ENCODE measurements at places on chromosomes 12 and 14.

DNA sequence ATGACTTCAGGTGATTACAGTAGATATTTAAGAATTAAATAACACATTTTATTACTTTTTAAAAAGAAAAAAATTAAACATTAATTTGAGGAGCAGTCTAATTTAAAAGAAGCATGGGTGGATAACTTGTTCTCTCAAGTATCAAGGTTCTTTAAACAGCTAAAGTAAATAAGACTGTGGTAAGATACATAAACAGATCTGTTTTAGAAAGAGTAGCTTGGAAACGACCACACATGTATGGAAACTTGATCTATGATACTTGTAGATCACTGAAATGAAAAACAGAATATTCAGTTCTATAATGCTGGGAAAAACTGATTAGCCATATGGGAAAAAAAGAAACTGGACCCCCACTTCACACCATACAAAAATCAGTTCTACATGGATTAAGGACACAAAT, 36.0 kb downstream of the TC2N start:
- no peak for DNase-seq

DNA sequence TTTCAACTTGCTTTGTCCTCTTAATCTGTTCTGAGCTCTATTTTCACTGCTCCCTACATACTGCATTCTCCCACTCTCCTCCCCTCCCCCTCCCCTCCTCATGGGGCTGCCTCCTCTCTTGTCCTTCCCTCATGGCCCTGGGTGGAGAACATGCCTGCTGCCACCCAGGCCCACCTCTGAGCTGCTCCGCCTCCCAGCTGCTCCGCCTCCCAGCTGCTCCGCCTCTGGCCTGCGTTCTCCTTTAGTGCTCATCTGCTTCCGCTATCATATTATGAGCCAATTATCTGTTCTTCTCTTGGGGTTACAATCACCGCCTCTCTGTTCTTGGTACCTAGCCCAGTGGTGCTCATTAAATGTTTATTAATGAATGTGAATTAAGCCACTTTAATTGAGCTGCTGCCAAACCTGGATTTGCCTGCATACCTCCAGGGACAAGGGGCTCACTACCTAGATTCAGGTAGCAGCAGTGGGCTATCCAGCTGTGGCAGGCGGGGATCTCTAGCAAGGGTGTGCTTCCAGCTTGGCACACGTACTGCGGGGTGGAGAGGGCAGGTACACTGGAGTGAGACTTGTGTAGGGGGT, 32.0 kb upstream of the FAM181A start:
- no peak for DNase-seq

DNA sequence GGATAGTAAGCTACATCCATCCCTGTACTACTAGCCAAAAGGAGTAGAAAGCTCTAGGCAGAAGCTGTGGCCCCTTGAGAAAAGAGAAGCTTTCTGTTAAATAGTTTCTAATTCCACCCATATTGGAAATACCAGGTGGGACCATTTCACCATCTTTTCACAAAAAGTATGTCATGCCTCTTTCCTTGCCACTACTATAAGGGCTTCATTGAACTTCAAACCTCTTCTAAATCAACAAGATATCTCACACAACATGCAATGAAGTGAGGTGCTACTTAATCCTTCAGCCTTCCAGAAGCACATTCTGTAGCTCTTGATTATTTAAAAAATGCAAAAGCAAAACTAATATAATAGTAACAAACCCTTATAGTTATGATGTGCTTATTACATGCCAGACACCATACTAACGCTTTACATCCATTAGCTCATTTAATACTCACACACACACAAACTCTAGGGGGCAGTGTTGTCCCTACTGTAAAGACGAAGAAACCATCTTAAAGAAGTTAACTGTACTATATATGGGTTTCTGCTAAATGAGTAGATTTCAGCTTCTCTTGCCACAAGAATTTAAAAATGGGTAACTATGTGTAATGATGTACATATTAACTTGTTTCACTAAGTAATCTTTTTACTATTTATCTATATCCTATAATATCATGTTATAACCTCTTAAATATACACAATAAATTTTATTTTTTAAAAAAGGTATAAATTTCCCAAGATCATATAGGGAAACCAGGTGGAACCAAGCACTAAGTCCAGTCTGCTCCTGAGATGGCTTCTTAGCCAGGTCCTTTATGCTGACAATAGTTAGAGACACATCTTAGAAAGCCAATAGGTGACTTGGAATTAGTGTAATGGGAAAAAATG, 124.4 kb downstream of the RPS29 start:
- DNase-seq, result peak; percentile 18

GRCh38 chr14:63308723-63309317, 9.9 kb downstream of the GPHB5 start:
- no peak for DNase-seq

DNA sequence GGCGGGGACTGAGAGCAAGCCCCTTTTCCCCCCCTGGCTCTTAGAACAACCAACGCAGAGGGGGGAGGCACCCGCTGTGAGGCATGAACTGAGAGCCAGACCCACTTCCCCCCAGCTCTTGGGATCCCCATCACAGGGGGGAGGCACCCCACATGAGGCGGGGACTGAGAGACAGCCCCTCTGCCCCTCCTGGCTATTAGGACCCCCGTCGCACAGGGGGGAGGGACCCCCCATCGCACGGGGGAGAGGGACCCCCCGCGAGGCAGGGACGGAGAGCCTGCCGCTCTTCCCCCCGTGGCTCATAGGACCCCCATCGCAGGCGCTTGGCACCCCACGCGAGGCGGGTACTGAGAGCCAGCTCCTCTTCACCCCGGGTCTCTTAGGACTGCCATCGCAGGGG, 195.8 kb upstream of the PZP start:
- DNase-seq, result no peak

GRCh38 chr12:102958073-102958829, 777 bp downstream of the ASCL1 start:
- DNase-seq, result no peak

DNA sequence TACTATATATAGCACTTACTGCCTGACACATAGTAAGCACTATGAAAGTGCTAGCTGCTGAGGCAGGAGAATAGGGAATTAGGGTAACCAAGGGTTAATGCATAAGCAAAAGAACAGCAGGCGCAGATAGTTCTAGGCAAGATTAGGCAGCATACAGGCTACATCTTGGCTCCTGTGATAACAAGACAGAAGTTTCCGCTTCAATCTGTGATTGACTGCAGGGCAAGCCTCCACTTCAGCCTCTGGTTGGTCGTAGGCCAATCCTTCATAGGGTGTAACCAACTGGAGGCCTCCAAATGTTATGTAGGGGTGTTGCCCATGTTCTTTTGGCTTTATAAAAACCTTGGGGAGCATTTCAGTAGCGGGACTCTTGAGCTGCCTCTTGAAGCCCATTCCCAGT, 46.9 kb downstream of the KLHL28 start:
- DNase-seq, result no peak

DNA sequence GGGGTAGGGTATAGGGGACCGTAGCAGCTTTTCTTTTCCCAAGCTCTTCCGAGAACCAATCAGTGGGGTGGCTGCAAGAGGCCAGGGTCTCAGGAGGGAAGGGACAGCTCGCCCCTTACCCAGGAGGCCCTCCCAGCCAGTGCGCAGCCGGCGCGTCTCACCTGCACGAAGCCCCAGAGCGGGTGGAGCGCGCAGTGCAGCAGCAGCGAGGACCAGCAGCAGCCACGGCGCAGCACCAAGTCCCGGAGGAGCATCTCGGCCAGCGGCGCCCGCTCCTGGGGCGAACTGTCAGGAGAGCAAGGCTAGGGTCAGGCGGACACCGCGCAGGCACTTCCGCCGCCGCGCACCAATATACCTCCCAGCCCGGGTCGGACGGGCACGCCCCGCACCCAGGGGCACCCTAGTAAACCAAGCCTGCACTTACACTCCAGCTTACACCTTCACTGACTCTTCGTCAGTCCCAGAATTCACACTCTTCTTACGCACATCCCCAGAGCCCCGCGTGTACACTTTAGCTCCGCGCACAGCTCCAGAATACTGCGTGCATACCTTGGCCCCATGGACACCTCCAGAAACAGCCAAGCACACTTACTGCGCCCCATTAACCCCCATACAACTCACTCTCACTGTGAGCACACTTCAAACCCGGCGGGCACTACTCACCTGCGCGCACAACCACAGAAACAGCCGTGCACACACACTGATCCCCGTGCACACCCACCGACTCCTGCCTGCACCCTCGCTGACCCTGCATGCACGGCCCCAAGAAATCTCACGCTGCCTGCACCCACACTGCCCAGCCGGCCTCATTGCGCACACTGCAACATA, 606 bp downstream of the PRIMA1 start:
- DNase-seq, result no peak

DNA sequence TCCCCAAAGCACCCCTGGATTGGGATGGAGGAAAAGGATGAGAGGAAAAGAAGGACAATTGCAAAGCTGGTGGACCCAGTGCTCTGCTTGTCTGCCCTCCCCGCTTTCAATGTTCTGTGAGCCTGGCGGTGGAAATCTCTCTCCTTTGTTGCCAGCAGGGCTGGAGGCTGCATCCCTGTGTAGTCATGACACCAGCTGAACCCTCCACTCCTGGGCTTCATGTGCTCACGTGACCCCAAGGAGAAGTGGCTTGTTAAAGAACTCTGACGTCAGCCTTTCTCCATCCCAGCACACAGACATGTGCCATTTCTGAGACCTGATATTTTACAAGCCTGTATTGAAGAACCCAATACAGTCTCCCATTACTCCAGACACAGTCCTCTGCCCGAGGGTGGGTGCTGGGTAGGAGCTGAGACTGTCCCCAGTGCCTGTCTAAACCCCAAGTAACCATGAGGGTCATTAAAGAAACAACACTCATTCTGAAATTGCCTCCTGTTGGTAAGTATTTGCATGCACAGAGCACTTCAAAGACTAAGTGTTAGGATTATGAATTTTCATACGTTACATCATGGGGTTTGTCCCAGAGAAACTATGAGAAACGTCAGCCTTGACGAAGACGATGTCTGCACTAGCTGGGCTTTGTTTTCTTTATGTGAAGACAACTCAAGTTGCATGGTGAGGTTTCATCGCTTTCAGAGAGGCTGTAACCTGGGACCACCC, 21.7 kb downstream of the GALNT16 start:
- peak; percentile 96 for DNase-seq

DNA sequence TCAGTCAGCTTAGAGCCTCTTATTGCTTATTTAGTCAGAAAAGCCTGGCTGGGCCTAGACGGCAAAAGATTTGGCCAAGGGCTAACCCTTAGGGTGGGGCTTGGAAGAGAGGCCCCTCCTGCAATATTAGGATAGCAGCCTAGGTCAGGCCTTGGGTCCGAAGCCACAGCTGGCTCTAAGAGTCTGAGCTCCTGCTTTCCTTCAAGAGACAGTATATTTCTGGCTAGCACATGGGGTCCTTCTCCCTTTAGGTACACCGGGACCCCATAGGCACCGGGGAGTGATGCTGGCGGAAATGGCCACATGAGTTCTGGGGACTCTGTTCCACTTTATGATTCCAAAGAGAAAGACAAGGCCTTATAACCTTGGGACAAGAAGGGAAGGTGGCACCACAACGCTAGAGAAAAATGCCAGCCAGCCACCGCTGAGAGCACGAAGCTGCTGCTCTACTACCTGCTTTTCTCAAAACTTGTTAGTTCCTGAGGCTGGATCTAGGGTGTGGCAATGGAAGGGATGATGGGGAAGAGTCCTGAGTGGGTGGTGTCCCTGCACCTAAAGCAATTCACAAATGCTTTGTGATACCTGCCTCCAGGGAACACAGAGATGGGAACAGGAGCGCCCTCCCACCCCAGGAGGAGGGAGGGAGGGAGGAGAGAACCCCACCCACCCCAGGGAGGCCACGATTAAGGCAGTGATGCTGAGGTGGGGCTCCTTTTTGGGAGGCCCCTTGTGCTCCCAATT, 3.1 kb upstream of the AVIL start:
- no peak for DNase-seq
